Activated CD4-positive, alpha-beta T cell treated with anti-CD3 and anti-CD28 coated beads for 1 hour (primary cell): ENCODE measurements at places on chromosomes 11 and 22.

DNA sequence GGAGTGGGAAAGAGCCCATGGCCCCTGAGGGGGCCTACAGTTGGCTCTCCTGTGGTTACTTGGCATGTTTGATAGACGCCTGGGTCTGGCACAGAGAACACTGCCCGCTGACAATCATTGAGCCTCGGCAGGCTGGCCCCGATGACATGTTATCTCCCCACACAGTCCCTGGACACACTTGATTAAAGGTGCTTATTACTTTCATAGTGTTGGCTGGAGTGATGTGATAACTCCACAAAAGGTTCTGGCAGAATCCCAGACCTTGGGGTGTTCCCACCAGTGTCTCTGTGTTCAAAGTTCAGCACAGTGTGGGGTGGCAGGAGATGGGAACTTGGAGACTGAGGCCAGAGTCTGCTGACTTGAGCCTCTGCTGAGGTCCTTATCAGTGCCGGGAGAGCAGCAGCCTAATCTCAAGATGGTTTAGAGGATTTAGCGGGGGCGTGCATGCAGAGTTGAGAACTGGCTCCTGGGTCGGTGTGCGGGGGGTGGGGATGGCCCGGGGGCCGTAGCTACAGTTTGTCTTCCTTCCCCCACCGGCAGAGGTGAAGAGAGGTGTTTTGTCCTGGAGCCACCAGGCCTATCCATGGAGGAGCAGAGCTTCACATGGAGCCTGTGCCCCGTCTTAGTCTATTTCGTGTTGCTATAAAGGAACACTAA lies 22.5 kb downstream of the PARVB start:
- no peak for DNase-seq

DNA sequence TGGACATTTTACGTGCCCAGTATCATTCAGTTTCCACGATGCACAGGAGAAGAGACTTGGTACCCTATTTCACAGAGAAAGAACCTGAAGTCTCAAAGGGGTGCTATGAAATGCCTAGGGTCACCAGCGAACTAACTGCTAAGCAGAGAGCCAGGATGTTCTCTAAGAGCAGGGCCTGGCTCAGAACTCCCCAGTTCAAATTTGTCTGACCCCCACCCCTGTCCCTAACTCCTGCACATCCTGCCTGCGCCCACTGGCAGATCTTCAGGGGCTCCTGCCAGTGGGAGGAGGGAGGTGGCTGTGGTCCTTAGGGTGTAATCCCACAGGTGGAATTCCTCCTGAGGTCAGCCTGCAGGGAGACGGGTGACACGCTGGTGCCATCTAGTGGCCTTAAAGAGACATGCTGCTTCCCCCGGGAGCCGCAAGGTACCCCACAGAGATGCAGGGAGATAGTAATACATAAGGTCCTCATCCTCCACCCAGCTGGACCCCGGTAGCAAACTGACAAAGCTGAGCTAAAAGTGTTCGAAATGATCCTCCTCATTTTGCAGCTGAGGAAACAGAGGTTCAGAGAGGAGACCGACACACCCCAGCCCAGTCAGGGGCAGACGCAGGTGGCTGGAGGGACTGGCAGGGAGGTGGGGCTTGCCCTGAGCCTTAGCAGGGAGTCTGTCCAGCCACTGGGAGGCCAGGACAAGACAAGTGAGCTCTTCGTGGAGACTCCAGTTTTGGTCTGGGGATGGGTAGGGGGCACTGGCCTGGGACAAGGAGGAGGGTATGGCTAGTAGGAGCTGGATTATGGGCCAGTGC lies 34.1 kb downstream of the MB start:
- peak; percentile 39 for DNase-seq

GRCh38 chr11:69828971-69829344 lies 9.7 kb upstream of the FGF3 start:
- no peak for DNase-seq

- no peak for DNase-seq
Measured at GRCh38 chr22:27588268-27588667, 213.3 kb downstream of the MN1 start.

DNA sequence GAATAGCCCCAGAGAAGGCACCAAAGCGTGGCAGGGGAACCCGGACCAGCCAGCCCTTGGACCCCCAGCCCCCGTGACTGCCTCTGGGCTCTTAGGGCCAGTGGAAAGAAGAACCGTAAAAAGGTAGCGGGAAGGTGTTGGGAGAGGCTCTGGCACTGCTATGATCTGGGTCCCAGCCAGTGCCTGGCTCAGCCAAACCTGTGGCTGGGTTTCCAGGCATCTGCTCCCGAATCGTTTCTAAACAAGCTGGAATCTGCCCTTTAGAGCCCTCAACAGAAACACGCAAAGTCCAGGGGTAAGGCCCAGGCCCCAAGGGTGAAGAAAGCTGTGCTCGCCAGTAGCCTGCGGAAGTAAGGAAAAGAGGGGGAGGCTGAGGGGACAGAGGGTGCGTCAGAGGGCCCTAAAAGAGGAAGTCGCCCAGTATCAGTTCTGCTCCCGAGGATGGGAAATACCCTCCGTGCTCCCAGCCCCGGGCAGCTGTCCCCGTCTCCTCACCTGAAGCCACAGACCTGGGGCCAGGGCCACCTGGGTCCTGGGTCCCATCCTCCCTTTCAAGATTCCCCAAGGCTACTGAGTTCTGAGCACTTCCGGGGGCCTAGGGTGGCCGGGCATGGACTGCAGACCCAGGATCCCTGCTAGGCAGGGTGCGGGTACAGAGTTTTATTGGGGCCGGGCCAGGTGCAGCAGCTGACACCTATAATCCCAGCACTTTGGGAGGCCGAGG lies 24.7 kb downstream of the IL10RA start:
- DNase-seq, result no peak

- no peak for DNase-seq
Measured at GRCh38 chr11:131038597-131038996, 122.3 kb upstream of the SNX19 start.

DNA sequence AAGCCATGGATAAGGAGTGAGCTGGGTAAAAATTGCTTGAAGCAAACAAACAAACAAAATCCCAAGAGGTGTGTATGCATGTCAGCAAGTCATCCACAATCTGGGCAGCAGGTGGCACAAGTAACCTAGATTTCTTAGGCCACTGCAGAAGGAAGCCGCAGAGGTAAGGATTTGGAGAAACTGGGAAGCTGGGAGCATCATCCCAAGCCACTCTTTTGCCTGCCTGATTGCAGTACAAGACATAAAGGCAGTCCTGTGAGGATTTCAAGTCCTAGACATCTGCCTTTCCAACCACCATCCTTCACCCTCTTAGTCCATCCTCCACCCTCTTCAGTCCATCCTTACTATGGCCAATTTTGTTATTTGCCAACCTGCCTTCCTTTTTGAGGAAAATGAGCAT lies 67.2 kb upstream of the BMAL1 start:
- no peak for DNase-seq

DNA sequence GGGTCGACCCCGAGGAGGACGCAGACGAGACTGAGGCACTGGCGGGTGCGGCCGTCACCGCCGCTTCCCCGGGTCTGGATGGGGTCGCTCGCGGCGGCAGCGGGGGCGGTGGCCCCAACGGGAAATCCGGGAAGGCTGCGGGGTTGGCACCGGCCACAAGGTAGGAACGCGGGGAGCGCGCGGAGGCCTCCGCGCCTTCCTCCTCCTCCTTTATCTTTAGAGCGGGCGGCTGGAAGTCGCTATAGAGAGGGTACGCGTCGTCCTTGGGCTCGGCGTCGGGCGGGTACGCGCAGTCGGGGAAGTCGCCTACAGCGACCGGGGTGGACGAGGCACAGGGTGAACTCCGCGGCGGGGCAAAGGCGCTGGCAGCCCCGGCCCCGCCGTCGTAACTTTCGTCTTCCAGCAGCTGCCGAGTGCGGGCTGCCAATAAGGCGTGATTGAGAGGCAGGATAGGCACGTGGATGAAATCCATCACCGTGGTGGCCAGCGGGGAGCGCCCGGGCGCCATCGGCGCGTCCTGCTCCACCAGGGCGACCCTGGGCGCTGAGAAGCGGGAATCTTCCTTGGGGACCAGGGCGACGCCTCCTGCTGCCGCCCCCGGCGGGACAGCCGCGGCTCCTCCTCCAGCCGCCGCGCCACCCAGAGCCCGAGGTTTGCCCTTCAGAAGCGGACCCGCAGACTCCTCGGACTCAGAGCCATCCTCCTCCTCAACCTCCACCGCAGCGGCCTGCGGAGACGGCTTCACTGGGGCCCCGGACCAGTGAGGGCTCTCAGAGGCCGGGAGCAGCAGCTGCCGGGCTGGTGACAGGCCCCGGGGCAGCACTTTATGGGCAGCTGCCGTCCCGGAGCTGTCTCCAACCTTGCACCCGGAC lies 1.7 kb downstream of the PGR start:
- DNase-seq, result no peak

- DNase-seq, result no peak
Measured at GRCh38 chr11:69969890-69970784, 108.0 kb upstream of the ANO1 start.
